ENCODE measurements at places on chromosomes 7 and 10.

GRCh38 chr7:134427896-134428295, 31.0 kb downstream of the AKR1B1 start:
- no peak for DNase-seq

DNA sequence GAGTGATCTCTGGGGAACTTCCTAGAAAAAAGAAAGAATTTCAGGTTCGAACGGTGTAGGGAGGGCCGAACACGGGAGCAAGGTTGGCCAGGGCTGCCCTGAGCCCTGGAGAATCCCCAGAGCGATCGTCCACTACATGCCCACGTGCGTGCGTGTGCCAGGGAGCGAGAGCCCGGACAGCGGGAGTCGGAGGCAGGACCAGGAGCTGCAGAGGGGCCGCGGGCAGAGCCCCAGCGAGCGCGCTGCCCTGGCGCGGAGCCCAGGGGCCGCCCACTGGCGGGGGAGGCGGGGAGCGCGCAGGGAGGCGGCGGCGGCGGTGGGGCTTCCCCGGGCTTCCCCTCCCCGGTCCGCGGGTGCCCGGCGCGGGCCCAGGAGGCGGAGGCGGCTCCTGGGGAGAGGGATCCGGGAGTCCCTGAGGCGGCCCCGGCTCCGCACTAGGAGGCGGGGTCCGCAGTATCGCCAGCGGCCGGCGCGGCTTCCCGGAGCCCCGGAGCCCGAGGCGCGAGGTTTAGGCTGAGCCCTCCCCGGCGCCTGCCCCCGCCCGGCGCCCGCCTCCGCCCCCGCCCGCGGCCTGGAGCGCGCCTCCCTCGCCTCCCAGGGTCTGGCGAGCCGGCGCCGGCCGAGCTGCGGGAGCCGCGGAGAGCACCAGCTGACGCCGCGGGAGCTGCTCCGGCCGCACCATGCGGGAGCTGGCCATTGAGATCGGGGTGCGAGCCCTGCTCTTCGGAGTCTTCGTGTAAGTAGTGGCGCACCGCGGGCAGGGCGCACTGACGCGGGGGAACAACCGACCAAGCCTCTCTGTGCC, at the start of gene PLPP4:
PLPP4 (plus strand) TSS at position 602 of the 805 bp plus-strand sequence; CDS start at position 681, 79 bp downstream.
- no peak for DNase-seq

GRCh38 chr10:132308587-132309470, 1.1 kb upstream of the STK32C start:
- no peak for DNase-seq

DNA sequence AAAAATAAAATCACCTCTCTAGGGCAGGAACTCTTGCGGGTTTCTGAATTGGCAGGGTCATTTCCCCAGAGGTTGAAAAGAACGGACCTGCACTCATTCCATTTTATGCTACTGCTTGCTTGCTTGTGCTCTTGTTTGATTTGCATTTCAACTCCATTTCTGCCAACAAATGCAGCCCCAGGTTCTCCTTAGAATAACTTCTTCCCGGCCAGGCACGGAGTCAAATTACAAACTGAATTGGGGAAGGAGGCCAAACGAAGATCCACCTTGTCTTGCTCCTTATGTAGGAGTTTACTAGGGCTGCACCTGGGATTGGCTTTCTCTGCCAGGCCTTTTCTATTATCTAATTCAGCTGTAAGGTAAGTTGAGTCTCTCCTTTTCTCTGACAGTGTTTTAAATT, 79.6 kb downstream of the HGF start:
- no peak for DNase-seq

GRCh38 chr10:123570898-123571515, 95.1 kb upstream of the GPR26 start:
- no peak for DNase-seq

Data from stimulated activated CD4-positive, alpha-beta T cell treated with anti-CD3 and anti-CD28 coated beads, Interleukin-15, amount 100 ng/mL, for 1 hour (primary cell).